NCI-H1092 treated with DMSO at 0.1 percent for 48 hours (cell line): ENCODE measurements at places on chromosomes 1 and 21.
A peak's percentile ranks its signal among the peaks of the same experiment; 100 is the strongest.

GRCh38 chr1:57860931-57861565 lies 437.2 kb upstream of the DAB1 start:
- DNase-seq = no peak

- no peak for DNase-seq
Observed at GRCh38 chr1:241166625-241167024, 190.4 kb downstream of the RGS7 start.

- DNase-seq = no peak
Observed at GRCh38 chr1:184861755-184862336, 107.2 kb upstream of the EDEM3 start.

DNA sequence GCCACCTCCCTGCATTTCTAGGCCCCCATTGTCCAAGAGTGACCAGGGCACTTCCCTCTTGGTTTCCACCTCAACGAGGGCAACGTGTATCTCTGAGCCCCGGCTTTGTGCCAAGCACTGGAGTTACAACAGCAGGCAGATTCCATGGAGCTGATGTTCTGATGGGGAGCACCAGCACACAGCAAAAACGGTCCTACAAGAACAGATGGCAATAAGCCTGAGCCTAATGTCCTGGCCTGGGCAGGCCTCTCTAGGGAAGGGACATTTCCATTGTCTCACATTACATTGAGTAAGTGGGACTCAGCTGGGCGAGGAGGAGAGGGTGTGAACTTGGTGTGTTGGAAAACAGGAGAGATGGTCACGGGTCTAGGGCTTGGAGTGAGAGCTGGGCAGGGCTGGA lies 27.2 kb upstream of the NPPB start:
- DNase-seq = no peak

DNA sequence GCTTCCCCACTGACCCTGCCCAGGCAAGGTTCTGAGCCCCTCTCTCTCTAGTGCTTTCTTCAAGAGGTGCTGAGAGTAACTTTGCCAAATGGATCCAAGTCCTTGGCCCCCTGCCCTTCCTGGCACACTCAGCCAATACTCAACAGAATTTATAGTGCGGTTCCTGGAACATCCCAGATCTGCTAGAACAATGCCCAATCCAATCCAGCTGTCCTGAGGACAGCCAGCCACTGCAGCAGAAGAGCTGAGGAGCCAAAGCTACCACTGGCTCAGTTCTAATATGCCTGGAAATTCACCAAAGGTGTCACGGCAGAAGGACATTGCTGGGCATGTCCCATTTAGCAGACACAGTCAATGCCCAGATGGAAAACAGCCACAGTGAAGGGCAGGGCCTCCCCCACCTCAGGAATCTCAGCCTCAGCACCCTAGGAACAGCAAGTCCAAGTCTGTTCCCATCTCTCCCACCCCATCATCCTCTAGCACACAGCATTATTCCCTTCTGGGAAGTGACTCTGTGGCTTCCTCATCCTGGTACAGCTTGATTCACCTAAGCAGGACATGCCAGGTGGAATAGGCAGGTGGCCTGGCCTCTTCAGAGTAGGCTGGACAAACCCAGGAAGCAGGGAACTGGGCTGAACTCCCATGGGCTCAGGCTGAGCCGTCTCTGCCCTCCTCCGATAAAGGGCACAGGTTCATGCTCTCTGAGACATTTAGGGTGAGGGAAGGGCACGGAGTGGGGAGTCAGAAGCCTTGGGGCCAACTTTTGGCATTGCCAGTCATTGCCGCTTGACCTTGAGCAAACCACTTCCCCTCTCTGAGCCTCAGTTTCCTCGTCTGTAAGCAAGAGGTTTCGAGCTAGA lies 24.6 kb downstream of the PMVK start:
- no peak for DNase-seq

DNA sequence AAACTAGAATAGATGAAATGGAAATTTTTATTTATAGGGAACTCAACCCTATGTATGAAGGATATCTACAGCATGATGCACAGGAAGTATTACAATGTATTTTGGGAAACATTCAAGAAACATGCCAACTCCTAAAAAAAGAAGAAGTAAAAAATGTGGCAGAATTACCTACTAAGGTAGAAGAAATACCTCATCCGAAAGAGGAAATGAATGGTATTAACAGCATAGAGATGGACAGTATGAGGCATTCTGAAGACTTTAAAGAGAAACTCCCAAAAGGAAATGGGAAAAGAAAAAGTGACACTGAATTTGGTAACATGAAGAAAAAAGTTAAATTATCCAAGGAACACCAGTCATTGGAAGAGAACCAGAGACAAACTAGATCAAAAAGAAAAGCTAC lies 7.9 kb downstream of the USP1 start:
- DNase-seq = no peak

GRCh38 chr21:43986544-43987451 lies 25.3 kb upstream of the TRAPPC10 start:
- DNase-seq = no peak

GRCh38 chr1:12135612-12136011 lies 31.2 kb upstream of the TNFRSF1B start:
- no peak for DNase-seq

DNA sequence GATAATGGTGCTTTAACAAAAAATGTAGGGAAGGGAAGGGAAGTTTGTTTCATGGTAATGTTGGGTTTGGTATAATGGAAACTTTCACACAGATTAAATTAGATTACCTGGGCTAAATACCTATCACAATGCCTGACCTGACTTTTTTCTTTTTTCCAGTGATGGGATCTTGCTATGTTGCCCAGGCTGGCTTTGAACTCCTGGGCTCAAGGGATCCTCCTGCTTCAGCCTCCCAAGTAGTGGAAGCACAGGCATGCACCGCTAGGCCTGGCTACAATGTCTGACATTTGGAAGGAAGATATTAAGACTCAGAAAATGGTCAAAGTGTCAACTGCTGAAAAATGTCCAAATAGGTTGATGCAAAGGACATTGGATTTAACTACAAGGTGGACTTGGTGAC lies 67.4 kb downstream of the KCNK1 start:
- no peak for DNase-seq

GRCh38 chr1:234924450-234925355 lies 203.9 kb downstream of the TOMM20 start:
- no peak for DNase-seq

- no peak for DNase-seq
Observed at GRCh38 chr1:116529199-116529631, 41.6 kb downstream of the CD58 start.

GRCh38 chr1:119347858-119348257 lies 20.7 kb upstream of the HAO2 start:
- DNase-seq = no peak

GRCh38 chr1:116854716-116855115 lies 55.0 kb upstream of the PTGFRN start:
- DNase-seq = peak; percentile 50

GRCh38 chr1:90705956-90706355 lies 11.1 kb downstream of the BARHL2 start:
- DNase-seq = no peak

- DNase-seq = no peak
Observed at GRCh38 chr21:29236201-29236600, 62.5 kb upstream of the BACH1 start.

GRCh38 chr21:25501996-25502665 lies 105.2 kb downstream of the MRPL39 start:
- DNase-seq = no peak

DNA sequence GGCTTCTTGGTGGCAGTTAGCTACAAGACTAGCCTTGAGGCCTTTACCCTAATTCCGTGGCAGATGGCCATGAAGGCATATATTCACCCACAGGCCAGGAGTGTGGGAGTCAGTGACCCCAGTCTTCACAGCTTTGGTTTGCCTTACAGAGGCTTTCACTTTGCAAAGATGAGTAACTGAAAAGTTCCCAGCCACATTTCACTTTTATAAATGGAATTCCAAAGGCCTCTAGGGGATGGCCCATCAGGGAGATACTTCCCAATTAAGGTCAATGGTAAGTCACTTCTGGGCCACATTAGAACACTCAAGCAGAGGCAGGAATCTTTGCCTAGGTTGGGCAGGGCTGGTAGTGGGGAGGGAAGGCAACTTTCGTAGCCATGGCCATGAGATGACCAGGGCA lies 13.1 kb upstream of the HEYL start:
- DNase-seq = no peak

- DNase-seq = no peak
Observed at GRCh38 chr1:225627304-225627947, 25.5 kb downstream of the ENAH start.

- DNase-seq = no peak
Observed at GRCh38 chr1:242692988-242693387, 168.5 kb upstream of the PLD5 start.

GRCh38 chr1:115677182-115677555 lies 35.4 kb downstream of the VANGL1 start:
- DNase-seq = no peak

DNA sequence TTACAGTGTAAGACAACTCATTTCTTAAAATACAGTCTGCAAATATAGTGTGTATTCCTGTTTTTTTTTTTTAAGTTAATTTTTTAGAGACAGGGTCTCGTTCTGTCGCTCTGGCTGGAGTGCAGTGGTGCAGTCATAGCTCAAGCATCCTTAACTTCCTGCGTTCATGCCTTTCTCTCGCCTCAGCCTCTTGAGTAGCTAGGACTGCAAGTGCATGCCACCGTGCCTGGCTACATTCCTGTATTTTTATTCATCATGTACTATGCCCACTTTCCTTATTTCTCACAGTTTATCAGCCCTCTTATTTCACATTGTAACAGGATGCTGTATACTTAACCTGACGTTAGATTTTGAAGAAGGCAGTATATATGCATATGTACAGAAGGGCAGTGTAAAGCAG lies 26.7 kb downstream of the MIER1 start:
- DNase-seq = no peak

GRCh38 chr1:55724551-55725325 lies 509.6 kb upstream of the USP24 start:
- no peak for DNase-seq

GRCh38 chr1:3945916-3946840 lies 46.1 kb upstream of the C1orf174 start:
- no peak for DNase-seq

DNA sequence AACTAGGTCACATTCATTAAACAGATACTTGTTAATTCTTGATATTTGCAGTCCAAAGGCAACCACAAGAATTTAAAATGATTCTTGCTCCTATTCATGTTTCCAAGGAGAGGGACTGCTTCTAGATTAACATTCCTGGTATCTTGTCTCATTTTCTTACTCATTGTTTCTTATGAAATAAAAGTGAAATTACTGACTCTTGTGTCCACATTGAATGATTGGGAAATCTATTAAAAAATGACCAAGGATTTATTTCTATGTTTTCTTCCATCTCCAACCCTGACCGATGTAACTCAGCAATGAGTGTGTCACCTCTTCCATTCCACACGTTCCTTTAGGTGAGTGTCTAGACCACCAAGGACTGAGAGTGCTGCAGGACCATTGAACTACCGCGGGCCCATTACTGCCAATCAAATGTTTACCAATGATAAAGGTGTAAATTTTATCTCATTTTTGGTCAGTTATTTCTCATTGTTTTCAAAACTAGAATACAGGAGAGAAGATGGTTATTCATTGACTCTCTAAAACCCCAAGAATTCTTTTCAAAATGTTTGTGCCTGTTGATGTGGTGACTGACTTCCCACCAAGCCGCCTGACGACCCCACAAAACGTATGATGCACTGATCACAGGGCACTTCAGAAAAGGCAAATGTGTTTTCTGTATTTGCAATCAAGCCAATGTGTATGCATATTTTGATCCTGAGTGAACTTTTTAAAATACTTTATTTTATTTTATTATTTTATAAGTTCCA lies 414.6 kb upstream of the PTBP2 start:
- DNase-seq = no peak

DNA sequence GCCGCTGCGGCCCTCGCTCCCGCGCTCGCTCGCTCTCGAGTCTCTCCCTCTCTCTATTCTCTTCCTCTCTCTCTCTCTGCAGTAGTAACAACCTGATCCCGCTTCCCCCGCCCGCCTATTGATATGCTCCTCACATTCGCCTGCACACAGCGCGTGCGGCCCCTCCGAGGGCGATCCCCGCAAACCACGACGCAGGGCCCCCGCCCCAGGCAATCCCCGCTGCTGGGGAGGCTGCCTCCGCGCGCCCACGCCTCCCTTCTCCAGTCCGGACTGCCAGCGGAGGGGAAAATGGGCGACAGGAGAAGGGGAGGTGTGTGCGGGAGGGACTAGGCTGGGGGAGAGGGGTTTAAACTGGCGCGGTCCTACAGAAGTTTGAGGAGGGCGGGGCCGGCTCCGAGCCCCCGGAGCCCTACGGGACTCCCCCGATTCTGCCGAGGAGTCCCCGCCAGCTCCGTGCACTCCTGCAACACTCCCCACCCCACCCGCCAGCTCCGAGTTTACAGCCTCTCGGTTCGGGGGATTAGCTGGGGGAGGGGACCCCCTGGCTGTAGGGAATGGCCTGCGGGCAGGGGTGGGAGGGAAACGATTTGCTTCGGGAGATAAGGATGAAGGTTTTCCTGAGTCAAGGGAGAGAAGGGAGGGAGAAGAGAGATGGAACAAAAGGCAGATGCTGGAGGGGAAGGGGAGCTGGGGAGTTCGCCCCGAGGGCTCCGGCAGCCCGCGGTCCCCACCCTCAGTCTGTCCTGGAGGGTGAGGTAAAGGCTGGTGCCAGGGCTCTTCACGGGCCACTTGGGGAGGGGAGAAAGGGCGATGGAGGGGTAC lies 66.6 kb downstream of the SYT2 start:
- peak; percentile 49 for DNase-seq

DNA sequence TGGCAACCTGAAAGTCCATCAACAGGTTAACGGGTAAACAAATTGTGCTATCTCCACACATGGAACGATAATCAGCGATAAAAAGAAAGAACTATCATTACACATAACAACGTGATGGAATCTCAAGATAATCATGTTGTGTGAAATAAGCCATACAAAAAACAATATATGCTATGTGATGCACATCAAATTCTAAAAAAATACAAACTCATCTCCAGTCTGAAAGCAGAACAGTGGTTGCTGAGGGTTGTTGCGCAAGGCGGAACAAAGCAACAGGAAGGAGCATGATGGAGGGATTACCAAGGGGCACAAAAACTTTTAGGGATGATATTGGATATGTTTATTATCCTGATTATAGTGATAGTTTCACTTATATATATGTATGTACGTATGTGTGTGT lies 324.8 kb downstream of the VAV3 start:
- no peak for DNase-seq

DNA sequence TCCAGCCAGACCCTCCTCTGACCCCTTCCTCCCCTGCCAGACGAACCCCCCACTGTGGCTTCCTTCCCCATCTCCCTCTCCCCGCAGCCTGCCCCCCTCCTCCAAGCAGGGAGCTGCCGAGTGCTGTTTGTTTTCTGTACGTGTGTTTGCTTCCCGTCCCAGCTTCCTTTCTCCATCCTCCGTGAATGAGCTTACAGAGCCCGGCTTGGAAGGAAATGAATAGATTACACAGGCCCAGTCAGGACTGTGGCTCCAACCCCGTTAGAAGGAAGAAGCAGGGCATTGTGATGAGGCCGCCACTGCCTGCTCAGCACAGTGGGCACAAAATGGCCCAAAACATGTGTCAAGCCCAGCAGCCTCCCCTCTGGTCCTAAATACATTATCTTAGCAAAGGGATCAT lies 123.2 kb downstream of the IGSF21 start:
- peak; percentile 49 for DNase-seq

GRCh38 chr1:215958841-215959240 lies 391.7 kb downstream of the KCTD3 start:
- DNase-seq = no peak

- DNase-seq = peak; percentile 95
Observed at GRCh38 chr21:37060296-37060695, 12.6 kb downstream of the PIGP start.

- DNase-seq = no peak
Observed at GRCh38 chr1:234661317-234661928, 51.4 kb upstream of the IRF2BP2 start.

GRCh38 chr21:31732597-31733550 lies 956 bp upstream of the SCAF4 start:
- peak; percentile 52 for DNase-seq

GRCh38 chr1:222081859-222082258 lies 340.0 kb upstream of the DUSP10 start:
- no peak for DNase-seq
